ENCODE measurements at places on chromosomes 16 and 17.

DNA sequence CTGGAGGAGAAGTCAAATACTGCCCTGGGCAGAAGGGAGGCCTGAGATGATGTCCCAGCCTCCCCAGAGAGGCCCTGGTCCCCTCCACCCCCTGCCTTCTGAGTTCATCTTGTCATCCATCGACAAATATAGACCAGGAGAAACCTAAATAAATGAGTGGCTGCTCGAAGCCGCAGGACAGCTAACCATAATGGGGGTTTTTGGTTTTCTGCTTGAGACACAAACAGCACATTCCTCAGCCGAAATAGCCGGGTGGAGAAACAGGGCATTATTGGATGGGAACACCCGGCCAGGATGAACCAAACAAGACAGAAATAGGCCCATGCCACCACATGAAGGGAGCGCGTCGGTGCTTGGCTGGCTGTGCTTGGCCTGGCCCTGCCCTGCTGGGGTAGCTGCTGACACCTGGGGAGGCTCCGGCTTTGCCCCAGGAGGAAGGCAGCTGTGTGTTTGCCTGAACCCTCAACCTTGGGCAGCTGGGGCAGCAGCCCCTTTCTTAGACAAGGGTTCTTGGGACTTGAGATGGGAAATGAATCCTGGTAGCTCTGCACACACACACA is 188.1 kb downstream of the IRX5 start:
- no peak for DNase-seq

DNA sequence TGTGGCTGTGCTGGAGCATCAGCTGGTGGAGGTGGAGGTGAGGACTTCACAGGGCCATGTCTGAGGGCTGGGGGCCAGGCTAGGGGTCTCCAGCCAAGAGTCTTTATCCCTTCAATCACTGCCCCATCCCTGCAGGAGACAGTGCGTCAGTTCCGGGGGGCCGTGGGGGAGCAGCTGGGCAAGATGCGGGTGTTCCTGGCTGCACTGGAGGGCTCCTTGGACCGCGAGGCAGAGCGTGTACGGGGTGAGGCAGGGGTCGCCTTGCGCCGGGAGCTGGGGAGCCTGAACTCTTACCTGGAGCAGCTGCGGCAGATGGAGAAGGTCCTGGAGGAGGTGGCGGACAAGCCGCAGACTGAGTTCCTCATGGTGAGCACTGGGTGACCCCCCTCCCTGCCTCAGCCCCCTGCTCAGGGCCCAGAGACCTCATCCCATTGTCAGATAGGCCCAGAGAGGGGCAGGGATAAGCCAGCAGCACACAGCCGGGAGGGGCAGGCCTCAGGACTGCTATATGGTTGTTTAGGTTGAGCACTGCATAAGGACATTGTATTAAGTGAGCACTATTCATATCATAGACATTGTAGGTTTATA is 2.3 kb upstream of the PYDC1 start:
- DNase-seq, result no peak

DNA sequence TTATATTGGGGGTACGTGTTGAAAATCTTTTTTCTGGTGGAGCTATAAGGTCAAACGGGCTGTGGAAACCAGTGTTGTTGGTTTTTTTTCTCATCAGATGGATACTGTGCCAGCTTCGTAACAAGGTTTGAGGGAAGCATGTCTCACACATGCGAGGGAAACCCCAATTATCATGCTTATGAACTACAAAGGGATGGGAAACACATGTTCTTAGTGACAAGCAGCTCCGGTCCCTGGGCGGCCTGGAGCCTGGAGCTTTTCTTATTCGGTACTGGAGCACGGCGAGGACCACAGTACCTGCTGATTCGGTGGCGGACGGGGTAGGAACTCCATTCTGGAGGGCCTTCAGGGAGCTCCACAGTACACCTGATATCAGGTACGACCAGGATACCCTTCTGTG is 12.5 kb downstream of the SLC43A2 start:
- DNase-seq, result no peak

GRCh38 chr16:79768276-79768970 is 167.9 kb upstream of the MAF start:
- no peak for DNase-seq

GRCh38 chr17:8749616-8750015 is 5.0 kb upstream of the CCDC42 start:
- DNase-seq, result no peak

DNA sequence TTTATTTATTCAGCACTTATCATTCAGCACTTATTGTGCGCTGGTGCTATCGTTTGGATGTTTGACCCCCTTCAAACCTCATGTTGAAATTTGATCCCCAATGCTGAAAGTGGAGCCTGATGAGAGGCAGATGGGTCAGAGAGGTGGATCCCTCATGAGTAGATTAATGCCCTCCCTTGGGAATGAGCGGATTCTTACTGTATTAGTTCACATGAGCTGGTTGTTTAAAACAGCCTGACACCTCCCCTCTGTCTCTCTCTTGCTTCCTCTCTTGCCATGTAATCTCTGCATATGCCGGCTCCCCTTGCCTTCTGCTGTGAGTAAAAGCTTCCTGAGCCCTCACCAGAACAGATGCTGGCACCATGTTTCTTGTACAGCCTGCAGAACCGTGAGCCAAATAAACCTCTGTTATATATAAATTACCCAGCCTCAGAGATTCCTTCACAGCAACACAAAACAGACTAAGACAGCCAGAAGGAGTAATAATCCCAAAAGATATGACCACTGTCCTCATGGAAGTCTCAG is 111.1 kb downstream of the CACNG3 start:
- no peak for DNase-seq

GRCh38 chr17:48198950-48199541 is 91.5 kb downstream of the SNX11 start:
- no peak for DNase-seq

GRCh38 chr16:49763826-49764225 is 92.1 kb downstream of the ZNF423 start:
- no peak for DNase-seq

- DNase-seq, result no peak
These were observed 709 bp downstream of the STAT5A start for GRCh38 chr17:42288803-42289610.

DNA sequence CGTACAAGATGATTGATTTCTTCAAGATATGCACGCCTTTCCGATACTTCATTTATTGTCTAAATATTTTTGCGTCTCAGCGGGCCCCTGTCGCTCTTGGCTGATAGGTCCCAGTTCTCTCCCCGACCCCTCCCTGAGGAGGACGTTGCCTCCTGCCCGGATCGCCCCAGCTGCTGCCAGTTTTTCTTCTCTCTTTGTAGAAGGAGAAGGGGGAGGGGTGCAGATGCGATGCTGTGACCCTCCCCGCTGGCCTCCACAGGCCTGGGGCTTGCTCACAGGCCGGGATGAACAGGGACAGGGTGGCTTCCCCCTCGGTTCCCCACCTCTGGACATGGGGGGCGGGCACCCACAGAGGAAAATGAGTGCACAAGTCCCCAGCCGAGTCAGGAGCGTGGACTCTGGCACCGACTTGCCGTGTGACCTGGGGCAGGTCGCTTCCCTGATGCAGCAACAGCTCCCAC is 53.6 kb upstream of the ZC3H18 start:
- DNase-seq, result no peak

GRCh38 chr16:10521681-10522274 is 58.6 kb downstream of the EMP2 start:
- peak; percentile 26 for DNase-seq

DNA sequence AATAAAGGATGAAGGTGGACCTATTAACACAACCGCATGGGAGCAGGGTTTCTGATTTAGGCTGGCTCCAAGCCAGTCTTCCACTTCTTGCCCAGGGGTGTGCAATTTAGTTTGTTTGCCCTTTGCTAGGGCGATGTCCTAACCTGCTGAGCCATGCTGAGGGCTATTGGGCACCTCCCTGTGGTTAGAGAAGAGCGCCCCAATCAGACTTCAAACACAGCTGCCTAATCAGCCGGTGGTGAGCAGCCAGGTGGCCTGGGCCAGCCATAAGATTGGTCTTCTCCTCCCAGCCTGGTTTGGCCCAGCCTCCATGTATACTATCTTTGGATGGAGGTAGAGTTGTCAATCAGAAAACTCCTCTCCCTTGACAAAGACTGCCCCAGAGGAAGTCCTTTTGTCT is 15.7 kb downstream of the TMEM94 start:
- DNase-seq, result no peak

DNA sequence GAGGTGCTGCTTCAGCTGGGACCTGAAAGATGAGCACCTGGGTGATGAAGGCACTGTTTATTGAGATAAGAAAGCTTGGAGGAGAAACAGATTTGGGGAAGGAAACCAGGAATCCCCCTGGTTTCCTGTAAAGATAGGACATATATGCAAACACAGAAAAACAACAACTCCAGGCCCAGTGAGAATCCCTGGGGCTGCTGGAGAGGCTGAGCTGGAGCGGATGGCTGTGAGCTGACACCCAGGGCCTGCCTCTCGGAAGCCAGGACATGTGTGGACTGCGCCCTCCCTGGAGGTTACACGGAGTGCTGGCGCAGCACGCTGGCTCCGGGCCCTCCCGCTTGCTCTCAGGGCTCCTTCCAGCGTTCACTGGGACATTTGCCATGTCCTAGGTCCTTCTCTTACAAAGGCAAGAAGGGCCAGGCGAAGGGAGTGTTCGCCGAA is 57.5 kb downstream of the CYB5B start:
- DNase-seq, result no peak

Data from KG1 (cell line).